NCI-H526 treated with DMSO at 0.1 percent for 48 hours (cell line): ENCODE measurements at places on chromosomes 11 and 22.
A peak's percentile ranks its signal among the peaks of the same experiment; 100 is the strongest.

DNA sequence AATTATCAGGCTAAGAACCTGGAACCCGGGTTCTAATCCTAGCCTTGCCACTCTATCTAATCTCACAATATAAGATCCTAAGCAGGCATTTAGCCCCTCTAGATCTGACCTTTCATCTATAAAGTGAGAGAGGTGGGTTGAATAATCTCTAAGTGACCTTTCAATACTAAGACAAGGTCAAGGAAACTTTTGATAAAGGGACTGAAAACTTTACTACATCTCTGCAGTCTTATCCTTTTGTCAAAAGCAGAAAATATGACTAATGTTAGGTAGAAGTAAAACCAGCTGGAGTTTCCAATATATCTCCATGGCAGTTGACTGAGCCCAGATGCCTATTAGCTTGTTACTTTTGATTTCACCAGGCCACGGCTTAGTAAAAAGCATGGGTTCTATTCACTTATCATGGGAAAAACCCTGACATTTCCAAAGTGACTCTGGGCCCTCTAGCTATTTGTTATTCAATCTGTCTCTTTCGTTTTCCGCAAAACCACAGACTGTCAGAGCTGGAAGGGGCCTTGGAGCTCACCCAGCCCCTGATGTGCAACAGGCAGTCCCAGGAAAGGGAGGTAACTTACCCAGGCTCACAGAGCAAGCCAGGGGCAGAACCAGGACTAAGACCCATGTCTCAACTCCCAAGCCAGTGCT is 75.8 kb downstream of the RAB30 start:
- no peak for DNase-seq

DNA sequence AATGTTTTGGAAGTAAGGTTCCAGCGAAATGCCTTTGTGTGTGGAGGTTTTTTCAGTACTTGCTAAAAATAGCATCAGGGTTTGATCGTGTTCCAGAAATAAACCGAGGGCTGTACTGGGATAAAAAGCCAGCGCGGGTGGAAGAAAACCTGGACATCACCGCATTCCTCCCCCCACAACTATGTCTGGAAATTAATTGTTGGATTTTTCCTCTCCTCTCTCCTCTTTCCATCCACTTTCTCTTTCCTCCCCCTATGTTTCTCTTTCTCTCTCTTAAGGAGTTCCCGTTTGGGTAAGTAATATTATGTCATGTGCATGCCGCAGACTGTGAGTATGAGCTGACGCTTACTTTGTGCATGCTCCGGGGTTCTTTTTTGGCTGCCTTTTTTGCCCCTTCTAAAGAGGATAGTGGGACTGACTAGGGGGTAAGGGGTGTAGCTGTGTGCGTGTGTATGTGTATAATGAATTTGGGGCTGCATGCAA is 104.2 kb upstream of the HSD17B12 start:
- no peak for DNase-seq

GRCh38 chr22:32413719-32414118 is 1.7 kb upstream of the RTCB start:
- DNase-seq, result no peak

GRCh38 chr11:3115321-3115720 is 49.8 kb downstream of the OSBPL5 start:
- DNase-seq, result no peak

GRCh38 chr11:129610125-129610524 is 205.5 kb upstream of the TMEM45B start:
- no peak for DNase-seq

- no peak for DNase-seq
These were observed 115.5 kb upstream of the DDI1 start for GRCh38 chr11:103920933-103921332.

GRCh38 chr22:24333301-24333700 is 62.7 kb downstream of the SPECC1L start:
- no peak for DNase-seq

DNA sequence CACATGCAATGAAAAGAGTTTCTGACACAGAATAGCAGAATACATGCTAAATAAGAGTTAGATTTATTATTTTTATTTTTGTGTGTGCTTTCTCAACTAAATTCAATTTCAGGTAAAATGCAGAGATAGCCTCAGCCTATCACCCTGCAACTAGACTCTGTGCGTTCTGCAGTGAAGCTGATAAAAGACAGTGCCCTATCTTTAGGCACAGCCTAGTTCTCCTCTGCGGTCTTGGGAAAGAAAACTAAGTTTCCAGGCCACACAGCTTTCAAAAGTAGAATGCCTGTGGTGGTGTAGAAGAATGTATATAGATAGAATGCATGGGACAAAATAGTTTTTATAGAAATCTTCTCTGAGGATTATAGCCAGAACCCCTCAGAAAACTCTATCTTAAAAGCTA is 12.0 kb upstream of the MMP1 start:
- DNase-seq, result no peak

GRCh38 chr11:102886999-102887398 is 12.2 kb upstream of the MMP12 start:
- DNase-seq, result no peak

DNA sequence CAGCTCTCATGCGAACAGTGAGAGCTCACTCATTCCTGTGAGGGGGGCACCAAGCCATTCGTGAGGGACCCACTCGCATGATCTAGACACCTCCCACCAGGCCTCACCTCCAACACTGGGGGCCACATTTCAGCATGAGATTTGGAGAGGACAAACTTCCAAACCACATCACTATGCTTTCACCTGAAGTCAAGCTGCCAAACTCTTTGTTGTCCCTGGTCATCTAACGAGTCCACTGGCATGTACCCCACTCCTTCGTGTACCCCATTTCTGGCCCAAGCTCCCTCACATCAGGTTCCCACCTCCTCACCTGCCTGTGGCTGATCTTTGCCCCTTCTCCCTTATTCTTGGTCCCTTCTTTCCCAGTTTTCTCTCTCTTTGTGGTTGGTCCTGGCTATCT is 198.9 kb downstream of the ADAMTS15 start:
- no peak for DNase-seq

DNA sequence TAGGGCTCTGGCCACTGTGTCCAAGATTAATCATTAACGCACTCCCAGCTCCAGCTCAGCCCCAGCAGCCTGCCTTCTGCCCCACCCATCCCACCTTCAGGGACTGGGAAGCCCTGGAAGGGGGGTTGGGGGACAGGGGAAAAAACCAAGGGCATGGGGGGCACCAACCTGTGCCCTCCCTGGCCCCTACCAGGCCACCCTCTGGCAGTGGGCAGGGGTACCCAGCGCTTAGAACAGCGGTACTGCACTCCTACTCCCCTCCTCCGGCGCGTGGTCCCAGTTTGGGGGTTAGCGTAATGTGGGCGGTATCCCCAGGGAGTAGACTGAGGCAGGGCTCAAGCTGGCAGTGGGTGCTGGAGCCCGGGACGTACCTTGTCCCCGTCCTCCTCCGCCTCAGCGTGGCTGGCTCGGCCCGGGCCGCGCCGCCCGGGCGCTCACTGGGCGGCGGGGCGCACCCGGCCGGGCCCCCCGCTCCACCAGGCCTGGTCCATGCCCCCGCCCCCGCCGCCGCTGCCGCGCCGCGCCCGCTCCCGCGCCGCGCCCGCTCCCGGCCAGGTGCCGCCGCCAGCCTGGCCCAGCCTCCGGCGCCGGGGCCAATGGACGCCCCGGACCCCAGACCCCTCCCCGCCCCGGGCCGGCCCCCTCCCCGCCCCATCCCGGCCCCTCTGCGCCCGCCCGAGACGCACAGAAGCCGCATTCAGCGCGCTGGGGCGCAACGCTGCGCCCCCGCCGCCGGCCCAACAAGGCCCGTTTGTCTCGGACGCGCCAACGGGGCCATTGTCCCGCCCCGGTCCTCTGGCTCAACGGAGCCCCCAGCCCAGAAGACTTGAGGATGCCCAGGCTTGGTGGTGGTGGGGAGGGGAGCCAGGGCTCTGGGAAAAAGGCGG is at the start of gene GAL3ST1:
Gene GAL3ST1 (minus strand): TSS at position 571 of the 887 bp plus-strand sequence. CDS start 17,273 bp downstream, outside the sequence.
- peak; percentile 51 for DNase-seq

DNA sequence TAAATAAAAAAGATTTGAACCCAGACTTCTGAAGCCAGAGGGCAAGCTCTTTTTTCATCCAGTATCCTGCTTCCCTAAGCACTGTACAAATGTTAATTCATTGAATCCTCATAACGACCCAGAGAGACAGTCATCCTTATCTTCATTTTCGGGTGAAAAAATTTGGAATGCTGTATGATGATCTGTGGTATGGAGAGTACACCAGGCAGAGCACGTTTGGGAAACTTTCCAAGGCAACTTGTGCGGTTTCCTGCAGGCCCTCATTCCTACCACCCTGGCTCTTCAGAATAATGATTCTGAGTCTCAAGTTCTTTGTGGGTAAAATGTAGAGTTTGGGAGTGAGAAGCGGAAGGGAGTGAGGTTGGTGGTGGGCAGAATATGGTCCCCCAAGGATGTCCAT is 177.9 kb upstream of the CADM1 start:
- DNase-seq, result no peak

- DNase-seq, result no peak
These were observed 231.1 kb downstream of the TENM4 start for GRCh38 chr11:79209540-79210266.

DNA sequence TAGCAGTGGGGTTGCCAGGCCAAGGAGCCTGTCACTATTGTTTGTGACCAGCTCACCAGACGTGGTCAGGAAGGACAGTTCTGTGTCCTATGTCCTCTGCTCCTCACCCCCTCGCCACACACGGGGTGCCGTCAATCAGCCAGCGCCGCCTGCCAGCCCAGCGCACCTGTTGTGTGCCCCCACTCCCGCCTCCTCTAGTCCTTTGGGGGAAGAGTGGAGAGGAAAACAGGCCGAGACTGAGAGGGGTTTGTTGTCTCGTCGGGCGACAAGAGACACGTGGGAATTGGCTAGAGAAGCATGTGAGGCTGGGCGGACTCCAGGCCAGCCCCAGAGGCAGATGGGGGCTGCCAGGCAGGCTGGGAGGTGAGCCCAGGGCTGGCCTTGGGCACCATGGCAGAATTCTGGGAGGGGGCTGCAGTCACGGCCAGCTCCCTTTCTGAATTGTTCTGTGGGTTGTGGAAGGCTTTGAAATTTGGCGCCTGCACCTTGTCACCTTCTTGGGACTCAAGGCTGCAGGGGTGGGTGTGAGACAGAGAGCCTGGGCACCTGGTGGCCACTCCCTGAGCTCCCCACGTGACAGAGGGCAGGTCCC is 3.1 kb upstream of the KCNQ1OT1 start:
- DNase-seq, result no peak

DNA sequence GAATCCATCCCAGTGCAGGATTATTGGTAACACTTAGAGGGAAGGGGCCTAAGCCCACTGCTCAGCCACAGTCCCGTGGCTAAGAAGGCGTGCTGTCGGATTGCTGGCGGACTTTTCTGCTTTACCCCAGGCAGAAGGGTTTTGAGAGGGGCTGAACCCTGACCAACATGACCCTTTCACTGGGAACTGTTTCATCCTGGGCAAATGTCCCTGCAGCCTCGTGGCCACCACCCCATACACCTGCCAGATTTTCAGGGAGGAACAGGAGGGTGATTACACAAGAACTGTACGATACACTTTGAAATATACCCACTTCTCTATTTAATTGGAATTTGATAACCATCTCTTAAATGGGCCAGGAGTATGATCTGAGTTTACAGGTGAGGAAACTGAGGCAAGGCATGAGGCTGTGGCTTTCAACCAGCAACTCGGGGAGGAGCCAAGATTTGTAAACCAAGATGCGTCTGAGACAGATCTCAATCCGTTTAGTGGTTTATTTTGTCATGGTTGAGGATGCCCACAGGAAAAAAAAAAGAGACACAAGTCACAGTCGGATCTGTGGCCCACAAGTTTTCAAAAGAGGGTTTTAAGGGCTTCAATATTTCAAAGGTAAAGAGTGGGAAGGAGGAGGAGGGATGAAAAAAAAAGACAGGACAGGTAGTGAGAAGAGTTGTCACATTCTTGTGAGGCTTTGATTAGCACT is 6.1 kb upstream of the APOL3 start:
- no peak for DNase-seq

GRCh38 chr11:16125796-16126195 is 230.6 kb downstream of the SOX6 start:
- no peak for DNase-seq

DNA sequence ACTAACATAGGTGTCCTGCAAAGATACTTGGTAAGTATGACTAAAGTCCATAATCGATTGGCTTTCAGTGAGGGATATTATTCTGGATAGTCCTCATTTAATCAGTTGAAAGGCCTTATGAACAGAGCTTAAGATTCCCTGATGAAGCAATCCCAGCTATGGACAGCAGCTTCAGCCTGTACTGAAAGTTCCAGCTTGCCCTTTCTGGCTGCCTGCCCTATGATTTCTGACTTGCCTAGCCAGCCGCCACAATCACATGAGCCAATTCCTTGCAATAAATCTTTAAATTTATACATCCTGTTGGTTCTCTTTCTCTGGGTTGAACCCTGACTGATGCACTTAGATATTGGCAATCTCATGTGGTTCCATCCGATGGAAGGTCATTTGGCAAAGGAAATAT is 759.0 kb upstream of the API5 start:
- DNase-seq, result no peak

GRCh38 chr22:45781459-45781858 is 109.8 kb downstream of the ATXN10 start:
- no peak for DNase-seq

DNA sequence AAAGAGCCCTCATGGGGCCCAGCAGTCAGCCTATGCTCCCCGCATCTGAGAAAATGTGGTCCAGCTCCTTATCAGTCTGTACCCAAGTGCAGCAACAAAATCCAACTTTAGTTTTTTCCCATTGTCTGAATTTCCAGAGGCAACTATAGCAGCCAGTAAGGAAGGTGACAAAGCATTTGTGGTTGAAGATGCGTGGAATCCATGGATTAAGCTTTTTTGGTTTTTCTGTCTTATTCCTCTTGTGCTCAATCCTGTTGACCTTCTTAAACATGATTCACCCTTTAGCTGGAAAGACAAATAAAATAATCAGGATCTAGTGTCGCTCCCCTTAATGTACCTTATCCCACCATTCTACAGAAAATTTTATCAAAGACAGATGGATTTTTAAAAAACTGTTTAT is 14.3 kb downstream of the GDPD4 start:
- no peak for DNase-seq

GRCh38 chr11:34959770-34960169 is 43.4 kb downstream of the PDHX start:
- DNase-seq, result no peak

DNA sequence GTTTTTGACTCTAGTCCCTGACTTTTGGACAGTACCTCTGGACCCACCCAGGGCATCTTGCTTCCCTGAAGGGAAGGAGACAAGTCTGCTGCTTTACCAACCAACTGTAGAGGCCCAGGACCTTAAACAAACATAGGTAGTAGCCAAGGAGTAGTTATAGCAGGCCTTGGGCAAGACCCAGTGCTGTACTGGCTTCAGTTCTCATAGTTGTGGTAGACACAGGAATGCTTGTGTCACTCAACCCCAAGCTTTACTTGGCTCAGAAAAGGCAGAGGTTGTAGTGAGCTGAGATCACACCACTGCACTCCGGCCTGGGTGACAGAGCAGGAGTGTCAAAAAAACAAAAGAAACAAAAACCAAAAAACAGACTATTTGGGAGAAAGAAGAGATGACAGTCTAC is 21.3 kb upstream of the OR52M1 start:
- no peak for DNase-seq

DNA sequence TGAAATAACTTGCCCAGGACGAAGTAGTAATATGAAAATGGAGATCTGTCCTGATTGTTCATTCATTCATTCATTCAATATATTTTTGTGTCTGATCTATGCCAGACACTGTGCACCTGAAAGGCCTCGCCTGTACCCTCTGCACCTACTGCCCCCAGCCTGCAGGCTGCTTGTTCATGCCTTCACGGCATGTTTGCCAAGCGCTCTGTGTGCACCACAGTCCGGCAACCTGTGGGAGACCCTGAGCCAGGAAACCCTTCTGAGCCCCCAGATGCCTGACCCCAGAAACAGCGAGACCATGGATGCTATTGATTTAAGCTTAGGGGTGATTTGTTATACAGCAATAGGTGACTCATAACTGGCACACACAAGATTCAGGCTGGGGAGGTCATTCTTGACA is 47.0 kb downstream of the RTL6 start:
- no peak for DNase-seq
